ENCODE measurements at places on chromosomes 3 and 15. TPM values are rescaled to one million over a fixed set of nuclear protein-coding genes. Genes with fewer than 3 reads are reported as not detected.

GRCh38 chr15:80580106-80580505 lies 115.0 kb upstream of the ABHD17C start:
- DNase-seq, result peak; percentile 83

- peak; percentile 62 for DNase-seq
Observed at GRCh38 chr3:133962849-133963248, 66.9 kb downstream of the SLCO2A1 start.

- no peak for DNase-seq
Observed at GRCh38 chr3:153756816-153757215, 364.4 kb upstream of the ARHGEF26 start.

GRCh38 chr15:62783303-62783957 lies 259.1 kb upstream of the TPM1 start:
- peak; percentile 68 for DNase-seq

GRCh38 chr3:22115581-22115980 lies 364.6 kb upstream of the ZNF385D start:
- DNase-seq, result no peak

DNA sequence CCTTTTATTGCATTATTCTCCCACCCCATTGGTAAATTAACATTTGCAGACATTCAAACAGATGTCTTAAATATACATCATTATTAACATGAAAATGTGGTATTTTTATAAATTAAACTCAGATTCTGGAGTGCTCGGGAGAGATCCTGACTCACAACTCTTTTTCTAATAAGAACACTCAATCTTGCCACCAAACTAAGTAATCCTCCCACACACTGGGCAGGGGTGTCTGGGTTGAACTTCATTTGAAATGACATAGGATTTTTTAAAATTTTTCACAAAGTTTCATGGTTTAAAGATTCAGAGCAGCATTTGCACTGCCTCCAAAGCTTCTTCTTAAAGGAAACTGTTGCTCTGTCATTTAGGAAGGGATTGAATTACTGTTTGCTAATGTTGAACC lies 754.3 kb downstream of the MECOM start:
- DNase-seq, result no peak

DNA sequence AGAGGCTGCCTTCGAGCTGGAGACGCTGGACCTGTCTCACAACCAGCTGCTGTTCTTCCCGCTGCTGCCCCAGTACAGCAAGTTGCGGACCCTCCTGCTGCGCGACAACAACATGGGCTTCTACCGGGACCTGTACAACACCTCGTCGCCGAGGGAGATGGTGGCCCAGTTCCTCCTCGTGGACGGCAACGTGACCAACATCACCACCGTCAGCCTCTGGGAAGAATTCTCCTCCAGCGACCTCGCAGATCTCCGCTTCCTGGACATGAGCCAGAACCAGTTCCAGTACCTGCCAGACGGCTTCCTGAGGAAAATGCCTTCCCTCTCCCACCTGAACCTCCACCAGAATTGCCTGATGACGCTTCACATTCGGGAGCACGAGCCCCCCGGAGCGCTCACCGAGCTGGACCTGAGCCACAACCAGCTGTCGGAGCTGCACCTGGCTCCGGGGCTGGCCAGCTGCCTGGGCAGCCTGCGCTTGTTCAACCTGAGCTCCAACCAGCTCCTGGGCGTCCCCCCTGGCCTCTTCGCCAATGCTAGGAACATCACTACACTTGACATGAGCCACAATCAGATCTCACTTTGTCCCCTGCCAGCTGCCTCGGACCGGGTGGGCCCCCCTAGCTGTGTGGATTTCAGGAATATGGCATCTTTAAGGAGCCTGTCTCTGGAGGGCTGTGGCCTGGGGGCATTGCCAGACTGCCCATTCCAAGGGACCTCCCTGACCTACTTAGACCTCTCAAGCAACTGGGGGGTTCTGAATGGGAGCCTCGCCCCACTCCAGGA lies 21.1 kb downstream of the NRROS start:
- no peak for DNase-seq

DNA sequence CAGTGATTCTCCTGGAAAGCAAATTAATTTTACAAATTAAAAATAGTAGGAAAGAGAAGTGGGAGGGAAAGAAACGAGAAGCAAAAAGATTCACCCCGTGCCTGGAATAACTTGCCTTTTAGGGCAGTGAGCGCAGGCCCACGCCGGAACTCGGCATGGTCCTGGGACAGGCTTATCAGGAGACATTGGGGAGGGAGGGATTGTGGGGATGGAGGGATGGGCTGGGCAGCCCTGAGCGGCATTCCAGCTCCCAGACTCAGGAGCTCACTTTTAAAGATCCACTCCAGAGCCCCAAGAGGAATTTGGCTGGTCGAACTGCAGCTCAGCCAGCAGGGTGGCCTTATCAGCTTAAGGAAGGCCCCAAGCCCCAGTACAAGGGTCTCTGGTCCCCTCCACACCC lies 117.9 kb downstream of the ADCY5 start:
- DNase-seq, result no peak

- peak; percentile 9 for DNase-seq
Observed at GRCh38 chr3:31495971-31496665, 36.6 kb upstream of the STT3B start.

DNA sequence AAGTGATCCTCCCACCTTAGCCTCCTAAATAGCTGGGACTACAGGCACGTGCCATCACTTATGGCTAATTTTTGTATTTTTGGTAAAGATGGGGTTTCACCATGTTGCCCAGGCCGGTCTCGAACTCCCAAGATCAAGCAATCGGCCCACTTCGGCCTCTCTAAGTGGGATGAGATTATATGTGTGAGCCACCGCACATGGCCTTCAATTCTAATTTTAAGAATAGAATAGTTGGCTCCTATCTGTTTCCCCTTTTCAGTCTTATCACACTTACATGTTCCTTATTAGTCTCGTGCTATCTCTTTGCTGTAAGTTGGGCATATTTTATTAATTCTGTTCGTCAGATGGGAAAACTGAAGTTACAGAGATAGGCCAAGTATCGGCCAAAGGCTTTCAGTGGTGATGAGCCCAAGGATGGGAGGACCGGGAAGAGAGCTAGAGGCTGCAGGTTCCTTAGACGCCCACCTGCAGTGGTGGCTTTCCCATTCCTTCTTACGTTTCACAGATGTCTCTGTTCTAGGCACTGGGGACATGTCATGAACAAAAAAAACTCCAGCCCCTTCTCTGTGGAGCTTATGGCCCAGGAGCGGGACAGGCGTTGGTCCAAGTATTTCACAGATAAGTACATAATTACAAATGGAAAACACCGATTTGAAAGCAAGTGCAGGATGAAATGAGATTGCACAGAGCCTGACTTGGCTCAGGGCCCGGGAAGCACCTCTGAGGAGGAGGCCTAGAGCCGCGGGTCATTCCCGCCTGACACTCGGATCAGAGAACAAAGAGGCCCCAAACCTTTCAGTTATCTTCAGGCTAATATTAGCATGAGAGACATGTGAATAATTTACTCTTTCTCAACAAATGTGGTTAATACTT lies 91.1 kb upstream of the KLF13 start:
- no peak for DNase-seq

DNA sequence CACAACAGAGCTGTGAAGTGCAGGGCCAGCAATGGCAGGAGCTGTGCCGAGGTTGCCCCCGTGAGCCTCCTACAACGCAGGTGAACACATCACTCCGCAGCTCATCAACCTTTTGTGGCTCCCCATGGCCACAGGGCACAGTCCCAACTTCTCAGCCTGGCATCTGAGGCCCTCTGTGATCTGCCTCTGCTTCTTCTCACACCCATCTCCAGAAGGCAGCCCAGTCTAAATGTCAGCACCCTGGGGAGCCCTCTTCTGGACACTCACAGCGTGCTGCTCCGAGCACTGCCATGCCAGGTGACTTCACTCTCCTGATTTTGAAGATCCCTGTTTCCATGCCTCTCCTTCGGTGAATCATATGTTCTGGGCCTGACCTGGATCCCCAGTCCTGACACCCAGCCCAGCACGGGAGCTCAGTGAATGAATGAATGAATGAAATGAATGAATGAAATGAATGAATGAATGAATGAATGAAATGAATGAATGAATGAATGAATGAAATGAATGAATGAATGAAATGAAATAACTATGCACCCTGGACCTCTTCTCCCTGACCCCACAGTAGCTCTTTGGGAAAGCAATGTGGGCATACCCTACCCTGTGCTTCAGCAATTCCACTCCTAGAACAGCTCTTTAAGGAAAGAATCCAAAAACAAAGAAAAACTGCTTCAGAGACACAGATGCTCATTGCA lies 17.9 kb upstream of the SKIC8 start:
- DNase-seq, result no peak

GRCh38 chr3:11346416-11346815 lies 74.2 kb downstream of the ATG7 start:
- DNase-seq, result no peak

VIPR1 gene
- 31.7 TPM for total RNA-seq

CCDC39 gene
- not detected for total RNA-seq

BFSP2 gene
- total RNA-seq, result not detected
